ELR (cell line): ENCODE measurements at places on chromosomes 3 and 15.

DNA sequence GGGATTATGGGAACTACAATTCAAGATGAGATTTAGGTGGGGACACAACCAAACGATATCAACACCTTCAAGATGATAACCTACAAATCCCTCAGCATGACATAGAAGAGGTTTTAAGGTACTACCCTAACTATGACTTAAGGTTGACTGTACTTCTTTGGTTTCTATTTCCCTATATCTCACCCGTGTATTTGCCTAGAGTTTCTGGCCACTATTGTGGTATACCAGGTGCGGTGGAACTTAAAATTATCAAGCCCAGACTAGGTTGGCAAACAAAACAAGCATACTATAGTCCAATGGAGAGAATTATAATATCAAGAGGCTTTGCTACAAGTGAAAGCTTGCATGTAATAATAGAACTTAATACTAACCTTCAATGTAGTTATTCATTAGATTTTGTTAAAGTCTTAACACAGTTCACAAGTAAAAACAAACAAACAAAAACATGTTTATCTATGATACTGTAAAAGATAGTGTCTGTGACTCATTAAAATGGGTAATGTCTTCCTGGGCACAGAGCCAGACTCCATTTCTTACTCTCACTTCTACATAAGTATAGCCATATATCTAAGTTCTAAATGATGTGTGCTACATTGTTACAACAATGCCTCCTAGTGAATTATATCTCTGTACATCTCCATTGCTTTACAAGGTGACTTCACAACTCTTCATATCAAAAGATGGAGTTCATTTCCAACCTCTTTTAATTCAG lies 479.1 kb downstream of the ZBBX start:
- DNase-seq = peak; percentile 28

DNA sequence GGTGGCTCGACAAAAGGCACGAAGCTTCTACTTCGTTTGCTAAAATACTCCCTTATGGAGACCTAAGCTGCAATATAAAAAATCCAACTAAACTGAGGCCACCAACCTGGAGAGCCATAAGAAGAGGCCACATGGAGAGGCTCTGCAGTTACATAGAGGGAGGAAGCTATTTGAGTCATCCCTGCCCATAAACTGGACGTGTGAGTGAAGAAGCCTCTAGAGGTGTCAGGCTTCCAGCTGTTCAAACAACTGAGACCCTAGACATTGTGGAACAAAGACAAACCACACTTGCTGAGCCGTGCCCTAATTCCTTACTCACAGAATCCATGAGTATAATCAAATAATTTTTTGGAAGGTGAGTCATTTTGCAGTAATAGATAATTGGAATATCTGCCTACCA lies 50.2 kb upstream of the GMNC start:
- peak; percentile 17 for DNase-seq

DNA sequence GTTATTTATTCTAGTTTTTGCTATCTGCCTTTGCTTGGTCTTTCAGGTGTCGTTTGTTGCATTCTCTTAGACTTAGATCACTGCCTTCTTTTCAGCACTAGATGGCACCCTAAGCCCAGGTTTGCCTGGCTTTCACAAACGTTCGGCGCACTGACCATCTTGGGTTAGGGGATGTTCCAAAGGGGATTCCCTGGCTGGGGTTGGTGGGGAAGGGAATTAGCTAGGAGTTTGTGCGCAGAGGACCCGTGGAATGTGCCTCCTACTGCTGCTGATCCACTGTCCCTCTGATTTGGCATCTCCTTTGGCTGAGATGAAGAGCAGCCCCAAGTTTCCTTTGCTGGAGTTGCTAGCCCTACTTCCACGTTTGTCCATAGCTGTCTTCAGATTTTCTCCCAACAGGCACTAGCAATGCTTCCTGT lies 33.9 kb downstream of the PFN2 start:
- peak; percentile 74 for DNase-seq

DNA sequence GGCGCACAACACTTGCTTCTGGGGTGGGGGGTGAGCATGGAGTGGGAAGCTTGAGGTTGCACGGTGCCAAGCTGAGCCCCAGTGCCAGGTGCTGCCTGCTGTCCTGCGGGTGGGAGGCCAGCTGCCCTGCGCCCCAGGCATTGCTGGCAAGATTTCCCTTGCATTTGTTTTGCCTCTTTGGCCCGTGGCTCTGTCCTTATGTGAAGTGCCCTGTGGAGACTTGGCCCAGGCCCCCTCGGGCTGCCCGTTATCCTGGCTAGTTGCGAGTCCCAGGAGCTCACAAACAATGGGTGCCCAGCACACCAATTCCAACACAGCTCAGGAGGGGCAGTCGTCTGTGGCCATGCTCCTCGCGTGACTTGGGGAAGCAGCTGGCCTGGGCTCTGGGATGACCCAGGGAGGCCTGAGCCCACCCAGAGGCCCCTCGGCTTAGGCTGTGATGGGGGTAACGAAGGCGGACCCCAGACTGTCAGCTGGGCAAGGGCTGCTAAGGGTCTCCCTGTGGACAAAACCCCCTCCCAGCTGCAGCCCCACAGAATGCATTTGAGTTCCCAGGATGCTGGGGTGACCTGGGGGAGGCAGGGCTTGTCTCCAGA lies 5.9 kb downstream of the C3orf22 start:
- DNase-seq = no peak
